Posterior cingulate gyrus (tissue), 11 donors: ENCODE measurements at places on chromosomes 12 and 14.
A peak's percentile ranks its signal among the peaks of the same experiment; 100 is the strongest.

GRCh38 chr12:99558109-99558508 is 89.4 kb upstream of the GARIN6 start:
- no peak for DNase-seq

- no peak for DNase-seq
Measured at GRCh38 chr14:79011091-79011919, 841.1 kb downstream of the NRXN3 start.

DNA sequence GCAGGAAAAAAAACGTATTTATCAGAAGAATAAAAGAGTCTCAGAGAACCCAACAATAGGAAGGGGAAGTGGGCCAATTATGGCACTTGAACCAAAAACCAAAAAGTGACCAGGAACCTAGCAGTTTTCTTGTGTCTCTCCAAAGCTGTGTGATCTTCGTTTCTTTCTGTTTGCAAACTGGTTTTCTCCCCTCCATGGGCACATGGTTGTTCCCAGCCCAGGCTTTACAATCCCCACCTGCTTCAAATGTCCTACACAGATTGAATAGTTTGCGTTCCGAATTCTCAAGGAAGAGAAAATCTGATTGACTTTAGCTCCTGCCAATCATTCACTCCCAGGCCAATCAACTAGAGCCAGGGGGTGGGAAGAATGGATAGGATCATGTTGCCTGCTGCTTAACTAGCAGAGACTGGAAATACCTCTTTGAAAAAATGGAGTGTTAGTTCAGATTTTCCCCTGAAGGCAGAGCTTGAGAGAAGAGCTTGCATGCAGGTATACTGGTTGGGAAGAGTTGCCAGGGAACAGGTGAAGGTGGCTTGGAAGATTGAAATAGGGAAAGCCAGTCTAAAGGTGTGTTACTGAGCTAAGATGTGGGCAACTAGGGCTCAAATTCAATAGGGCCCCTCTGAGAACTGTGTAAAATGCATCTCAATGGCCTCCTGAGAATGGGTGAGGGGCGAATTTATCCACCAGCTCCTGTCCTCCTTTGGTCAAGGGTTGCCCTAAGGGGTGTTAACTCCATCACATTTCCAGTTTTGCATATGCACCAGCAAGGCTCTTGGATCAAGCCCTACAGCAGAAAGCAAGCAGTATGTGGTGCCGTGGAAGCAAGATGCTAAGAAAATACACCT is 106.4 kb upstream of the SRRM4 start:
- no peak for DNase-seq

DNA sequence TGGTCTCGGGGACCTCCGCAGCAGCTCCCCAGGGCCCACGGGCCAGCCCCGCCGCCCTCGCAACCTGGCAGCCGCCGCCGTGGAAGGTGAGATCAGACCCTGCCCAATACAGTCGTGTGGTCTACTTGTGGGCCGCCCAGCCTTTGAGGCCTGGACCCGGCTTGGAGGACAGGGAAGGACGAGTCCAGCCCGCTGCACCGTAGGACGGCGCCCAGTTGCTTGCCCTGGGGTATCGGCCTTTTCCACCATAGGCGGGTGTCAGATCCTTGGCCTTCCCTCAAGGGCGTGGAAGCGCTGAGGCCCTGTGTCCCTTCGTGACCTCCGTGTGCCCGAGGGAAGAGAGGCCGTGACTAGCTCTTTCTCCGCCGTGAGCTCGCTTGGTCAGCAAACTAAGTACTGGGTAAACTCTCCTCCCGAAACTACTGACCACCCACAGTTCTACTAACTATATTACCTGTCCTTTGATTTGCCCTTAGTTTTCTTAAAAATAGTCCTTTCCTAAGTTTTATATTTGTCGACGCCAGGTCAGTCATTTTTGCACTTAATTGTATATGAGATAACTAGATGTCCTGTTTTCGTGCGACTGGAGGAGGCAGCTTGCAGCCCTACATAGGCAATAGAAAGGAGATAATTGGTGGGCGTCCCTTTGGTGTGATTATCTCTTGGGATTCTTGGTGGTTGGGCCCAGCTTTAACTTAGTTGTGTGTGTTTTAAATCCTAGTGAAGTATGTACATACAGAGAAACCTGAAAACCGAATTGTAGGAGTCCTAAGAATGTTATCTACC is 757 bp downstream of the SLC25A3 start:
- DNase-seq: peak; percentile 17

GRCh38 chr12:7123806-7124522 is 4.7 kb downstream of the RBP5 start:
- no peak for DNase-seq

DNA sequence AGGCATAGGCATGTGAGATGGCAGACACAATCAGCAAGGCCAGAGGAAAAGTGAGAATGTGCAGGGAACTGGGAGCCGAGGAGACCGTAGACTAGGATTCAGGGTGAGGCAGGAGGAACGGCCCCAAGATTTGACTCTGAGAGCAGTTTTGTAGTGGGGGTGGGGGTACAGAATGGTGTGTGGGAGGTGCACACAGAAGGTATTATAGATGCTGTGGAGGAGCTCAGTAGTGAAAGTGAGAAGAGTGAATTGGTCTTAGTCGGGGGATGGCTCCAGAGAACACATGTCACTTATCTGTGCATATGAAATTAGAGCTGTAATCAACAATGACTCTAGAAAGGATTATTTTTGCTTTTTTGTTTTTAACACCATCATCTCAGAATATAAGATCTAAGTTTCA is 11.9 kb downstream of the ZNF664 start:
- DNase-seq: no peak

DNA sequence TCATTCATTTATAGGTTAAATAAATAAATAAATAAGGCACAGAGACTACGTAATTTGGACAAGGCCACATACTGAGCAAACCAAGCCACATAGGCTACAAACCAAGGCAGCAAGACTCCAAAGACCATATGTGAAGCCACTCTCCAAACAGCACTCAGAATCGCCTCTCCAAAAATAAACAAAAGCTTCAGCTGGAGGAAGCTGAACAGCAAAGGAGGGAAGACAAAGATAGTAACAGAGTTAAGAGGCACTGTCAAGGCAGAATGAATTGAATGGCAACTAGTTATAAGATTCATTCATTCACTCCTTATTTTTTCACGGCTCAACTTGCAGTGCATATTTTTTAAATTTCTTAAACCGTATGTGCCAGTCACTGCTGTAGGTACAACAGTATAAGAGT is 200.5 kb upstream of the GRIP1 start:
- DNase-seq: no peak

DNA sequence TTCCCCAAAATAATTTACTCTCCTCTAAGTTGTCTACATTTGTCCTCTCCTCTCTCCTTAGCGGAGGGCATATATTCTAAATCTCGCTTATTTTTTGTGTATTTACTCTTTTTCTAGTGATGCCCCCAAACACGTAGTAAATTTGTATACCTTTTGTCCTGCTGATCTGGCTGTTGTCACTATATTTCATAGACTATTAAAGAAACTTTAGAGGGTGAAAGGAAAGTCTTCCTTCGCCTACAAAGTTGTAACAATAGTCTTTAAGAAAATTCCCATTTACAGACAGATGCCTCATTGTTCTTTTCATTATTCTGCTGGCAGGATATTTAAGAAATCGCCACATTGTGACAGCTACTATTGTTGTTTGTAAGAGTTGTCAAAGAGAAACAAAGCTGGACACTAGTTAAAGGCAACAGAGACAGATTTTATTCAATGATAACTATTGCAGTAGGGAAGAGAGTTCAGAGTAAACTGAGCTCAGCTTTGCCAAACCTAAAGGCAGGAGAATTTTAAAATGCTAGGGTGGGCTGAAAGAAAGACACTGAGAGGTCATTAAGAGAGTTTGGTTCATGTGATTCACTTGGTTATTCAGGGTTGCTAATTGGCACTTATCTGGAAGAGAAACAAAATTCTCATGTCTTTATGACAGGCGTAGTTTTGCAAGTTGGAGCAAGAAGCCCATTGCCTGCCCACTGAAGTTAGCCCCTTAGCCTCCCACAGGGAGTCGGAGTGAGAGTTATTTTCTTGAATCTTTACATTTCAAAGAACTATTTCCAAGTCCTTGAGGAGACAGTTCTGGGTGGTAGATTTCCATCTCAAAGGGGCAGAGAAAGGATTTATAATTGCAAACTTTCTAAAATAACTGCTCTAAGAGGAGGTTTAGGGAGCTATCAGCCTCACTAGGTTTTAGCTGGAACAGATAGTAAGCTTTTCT is 1272.5 kb upstream of the SEL1L start:
- DNase-seq: no peak
